ENCODE measurements at places on chromosomes 11 and 22.

- DNase-seq = no peak
These were observed 81.2 kb downstream of the DSCAML1 start for GRCh38 chr11:117715801-117716200.

GRCh38 chr11:71185411-71185810, 67.0 kb downstream of the SHANK2 start:
- DNase-seq = peak; percentile 4

DNA sequence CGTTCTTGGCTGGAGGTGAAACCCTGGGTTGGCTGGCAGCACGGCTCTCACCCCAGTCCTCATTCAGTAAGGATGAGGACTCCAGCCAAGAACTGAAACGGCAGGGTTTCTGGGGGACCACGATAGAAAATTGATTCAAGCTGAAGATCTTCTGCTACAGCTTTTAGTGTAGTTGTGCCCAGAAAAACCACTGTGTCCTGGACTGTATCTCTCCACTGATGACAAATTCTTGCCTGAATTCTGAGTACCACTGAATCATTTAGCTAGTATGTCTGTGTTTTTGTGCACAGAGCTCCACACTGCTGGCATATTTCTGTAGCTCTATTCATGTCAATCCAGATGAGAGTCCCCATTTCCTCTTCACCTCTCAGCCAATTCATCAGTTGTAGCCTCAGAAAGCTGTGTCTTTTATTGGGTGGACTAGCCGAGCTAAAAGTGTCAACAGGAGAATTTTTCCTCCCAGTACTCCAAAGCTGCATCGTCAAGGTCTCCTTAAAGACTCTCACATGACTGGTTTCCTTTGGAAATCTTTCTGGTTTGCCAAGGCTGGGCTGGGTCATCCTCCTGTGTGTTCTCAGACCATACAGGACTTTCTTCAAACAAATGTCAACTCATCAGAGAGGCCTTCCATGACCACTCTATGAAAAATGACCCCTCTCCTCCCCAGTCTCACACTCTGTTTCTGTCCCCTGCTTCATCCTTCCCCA, 144.6 kb downstream of the LDLRAD3 start:
- DNase-seq = no peak

- DNase-seq = peak; percentile 43
These were observed 1.3 kb upstream of the KMT5B start for GRCh38 chr11:68214173-68215086.

Data from H9 (cell line).